ENCODE measurements at places on chromosomes 3 and 15. TPM values are rescaled to one million over a fixed set of nuclear protein-coding genes. Genes with fewer than 3 reads are reported as not detected.

CILP gene
- 7.0 TPM for total RNA-seq

CACNA2D2 gene
- 45.8 TPM for total RNA-seq

CNTN3 gene
- 1.2 TPM for total RNA-seq

MAGEL2 gene
- not detected for total RNA-seq

PIK3CA gene
- total RNA-seq = 67.0 TPM

SSUH2 gene
- total RNA-seq = 1.4 TPM

FBLN2 gene
- 8.0 TPM for total RNA-seq

NMNAT3 gene
- 8.0 TPM for total RNA-seq

DNA sequence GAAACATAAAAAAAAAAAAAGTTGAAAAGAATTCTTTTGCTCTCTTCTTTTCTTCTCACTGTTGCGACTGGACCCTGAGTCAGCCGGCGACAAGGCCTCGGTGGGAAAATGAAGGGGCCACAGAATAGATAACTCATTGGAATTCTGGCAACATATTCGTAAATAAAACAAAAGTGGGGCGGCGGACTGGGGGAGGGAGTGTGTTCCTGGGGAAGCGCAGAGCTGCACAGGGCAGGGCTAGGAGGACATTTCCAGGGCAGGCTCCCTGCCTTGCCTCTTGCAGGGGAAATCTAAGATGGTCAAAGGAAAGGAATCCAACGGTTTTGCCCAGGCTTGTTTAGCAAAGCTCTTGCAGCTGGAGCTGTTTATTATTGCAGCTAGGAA lies 1042.8 kb upstream of the NR2F2 start:
- no peak for DNase-seq

GRCh38 chr15:41024131-41024530 lies 70.9 kb downstream of the CHAC1 start:
- DNase-seq = peak; percentile 72

DNA sequence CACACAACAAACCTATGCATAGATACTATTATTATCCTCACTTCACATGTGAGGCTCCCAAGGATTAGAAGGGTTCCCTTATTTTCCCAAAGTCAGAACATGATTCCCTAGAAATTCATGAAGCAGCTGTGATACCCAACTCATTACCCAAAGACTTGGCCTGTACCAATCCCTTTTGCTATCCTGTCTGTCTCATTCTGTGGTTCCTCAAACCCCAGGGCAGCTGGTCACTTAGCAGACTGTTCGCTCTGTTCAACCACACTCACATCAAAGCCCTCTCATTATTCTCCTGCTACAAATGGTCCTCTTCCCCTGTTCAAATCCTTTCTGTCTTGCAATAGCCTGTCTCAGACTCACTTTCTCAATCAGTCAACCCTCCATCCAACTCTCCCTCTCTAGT lies 154.3 kb upstream of the TRIM42 start:
- DNase-seq = no peak

- DNase-seq = no peak
Observed at GRCh38 chr15:78162038-78162437, 12.9 kb downstream of the IDH3A start.

DNA sequence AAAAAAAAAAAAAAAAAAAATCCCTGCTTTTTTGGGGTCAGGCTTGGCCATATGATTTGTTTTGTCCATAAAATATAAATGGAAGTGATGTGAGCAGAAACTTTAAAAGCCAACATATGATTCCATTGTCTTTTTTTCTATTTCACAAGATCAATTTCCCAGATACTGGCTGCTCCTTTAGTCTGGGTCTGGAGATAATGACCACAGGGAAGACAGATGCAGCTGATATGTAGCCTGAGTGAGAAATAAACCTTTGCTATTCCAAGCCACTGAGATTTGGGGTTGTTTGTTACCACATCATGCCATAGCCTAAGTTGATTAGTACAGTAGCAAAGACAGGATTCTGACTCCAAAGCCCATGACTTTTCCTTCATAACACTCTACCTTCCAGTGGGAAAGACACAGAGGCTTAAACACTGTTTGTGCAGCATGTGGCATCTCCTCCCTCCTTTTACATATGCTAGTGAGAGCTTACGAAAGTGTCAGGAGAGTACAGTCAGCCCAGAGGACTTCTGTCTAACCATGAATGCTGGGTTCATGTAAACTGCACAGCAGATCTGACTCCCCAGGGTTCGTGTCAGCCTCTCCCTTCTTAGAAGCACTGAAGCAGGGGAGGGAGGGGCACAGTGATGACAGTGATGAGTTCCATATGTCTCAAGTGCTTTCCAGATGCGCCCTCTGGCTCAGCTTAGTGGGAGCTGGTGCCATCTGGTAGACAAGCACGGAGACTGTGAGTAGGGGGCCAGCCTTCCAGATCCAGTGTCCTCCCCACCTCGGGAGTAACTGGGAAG lies 36.7 kb upstream of the SLC7A14 start:
- DNase-seq = peak; percentile 82

GRCh38 chr3:159632851-159633250 lies 355.8 kb upstream of the IL12A start:
- DNase-seq = no peak

- no peak for DNase-seq
Observed at GRCh38 chr3:9767418-9767817, 2.3 kb downstream of the CAMK1 start.

- DNase-seq = no peak
Observed at GRCh38 chr15:95857758-95858157, 472.7 kb upstream of the NR2F2 start.

DNA sequence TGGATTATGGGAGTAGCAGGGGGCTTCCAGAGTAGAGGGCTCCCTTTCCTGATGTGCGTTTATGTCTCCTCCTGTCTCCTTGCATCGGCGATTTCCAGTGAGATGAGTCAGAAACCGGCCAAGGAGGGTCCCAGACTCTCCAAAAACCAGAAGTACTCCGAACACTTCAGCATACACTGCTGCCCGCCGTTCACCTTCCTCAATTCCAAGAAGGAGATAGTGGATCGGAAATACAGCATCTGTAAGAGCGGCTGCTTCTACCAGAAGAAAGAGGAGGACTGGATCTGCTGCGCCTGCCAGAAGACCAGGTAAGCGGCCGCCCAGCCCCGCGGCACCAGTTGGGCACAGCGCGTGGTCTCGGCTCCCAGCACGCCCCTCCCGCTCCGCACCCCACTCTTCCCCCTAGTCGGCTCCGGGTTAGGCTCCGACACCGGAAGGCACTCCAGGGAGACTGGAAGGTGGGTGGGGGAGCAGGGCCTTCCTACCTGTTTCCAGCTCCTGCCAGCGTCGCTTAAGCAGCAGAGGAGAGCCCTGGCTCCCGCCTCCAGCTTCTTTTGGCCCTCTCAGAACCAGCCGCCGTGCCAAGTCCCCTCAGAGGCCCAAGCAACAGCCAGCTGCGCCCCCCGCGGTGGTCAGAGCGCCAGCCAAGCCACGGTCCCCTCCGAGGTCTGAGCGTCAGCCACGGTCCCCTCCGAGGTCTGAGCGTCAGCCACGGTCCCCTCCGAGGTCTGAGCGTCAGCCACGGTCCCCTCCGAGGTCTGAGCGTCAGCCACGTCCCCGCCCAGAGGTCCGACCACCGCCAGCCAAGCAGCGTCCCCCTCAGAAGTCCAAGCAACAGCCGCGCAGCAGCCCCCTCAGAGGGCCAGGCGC lies 34.7 kb downstream of the MOBP start:
- peak; percentile 27 for DNase-seq

- no peak for DNase-seq
Observed at GRCh38 chr3:141538568-141539240, 51.9 kb downstream of the RASA2 start.

DNA sequence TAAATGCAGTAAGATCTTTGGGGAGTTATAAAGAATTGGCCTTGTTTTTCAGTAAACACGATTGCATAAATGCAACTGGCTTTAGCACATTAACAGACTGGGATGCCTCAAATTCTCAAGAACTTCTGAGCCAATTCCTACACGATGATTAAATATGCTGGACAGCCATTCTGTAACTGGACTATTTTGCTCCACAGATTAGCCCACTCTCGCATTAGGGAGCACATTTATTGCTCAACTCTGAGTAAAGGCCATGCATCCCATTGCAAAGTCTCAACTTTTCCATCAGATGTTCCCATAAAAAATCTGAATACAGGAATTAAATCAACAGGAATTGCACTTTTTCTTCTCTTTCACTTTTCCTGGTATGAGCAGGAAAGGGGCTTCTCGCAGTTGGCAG lies 66.7 kb upstream of the PRICKLE2 start:
- no peak for DNase-seq

- DNase-seq = no peak
Observed at GRCh38 chr3:145370870-145371269, 790.1 kb downstream of the PLOD2 start.

DNA sequence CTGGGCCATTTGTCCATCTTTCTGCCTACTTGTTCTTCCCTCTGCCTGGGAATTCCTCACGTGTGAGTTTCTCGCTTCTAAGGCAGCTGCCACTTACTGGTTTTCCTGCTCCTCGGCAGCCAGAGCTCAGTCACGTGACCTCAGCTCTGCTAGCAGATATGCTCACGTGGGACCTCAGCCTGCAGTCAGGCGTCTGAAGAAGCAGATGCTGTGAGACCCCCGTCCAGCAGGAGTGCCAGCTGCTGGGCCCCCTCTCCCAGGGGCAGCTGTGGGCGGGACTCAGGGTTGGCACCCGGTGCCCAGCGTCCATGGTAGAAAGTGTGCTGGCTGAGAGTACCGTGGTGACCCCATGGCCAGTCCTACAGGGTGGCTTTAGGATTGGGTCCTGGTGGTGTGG lies 161.3 kb upstream of the TLE3 start:
- DNase-seq = peak; percentile 93

DNA sequence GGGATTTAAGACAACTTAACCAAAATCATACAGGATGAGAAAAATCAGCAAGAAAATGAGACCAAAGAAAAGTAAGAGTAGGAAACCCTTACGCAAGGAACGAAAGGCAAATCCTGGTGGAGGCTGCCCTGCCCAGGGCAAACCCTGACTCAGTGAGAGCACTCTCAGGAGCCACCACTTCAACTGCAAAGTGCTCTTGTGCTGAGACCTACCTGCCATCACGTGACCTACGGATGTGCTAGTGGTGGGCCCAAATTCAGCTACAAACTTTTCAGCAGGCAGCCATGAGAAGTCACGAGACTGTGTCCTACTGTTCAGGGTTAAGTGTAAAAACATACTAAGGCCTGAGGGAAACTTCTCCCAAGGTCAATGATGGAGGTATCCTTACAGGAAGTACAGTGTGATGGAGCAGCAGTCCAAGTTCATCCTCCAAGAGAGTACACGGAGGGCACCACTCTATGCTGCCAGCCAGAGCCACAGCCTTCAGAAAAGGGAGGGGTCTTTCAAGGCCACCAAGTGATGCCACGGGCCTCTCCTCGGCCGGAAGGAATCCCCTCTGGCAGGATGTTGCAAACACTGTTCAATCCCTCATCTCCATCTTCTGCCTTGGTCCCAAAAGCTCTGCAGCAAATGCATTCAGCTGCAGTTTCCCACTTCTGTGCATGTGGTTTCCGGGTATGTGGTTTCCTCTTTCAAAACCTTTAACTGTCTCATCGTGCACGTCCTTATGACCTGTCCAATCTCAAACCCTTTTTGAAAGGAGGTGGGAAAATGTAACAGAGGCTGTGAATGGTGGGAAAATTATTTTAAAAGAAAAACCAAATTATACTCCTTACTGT lies 9.5 kb downstream of the CHSY1 start:
- DNase-seq = peak; percentile 56

DNA sequence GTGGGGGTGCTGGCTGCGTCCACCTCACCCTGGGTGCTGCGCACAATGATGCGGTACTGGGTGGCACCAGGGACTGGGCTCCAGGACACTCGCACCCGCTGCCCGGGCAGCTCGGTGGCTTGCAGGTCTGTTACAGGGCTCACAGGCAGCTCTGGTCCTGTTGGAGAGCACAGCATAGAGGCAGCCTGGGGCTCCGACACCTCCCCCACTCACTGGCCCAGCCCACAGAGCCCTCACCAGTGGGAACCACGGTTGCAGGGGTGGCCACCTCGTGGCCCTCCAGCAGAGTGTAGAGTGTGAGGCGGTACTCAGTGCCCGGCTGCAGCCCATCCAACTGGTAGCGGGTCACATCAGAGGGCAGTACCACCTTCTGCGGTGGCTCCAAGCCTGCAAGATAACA lies 3.7 kb downstream of the COL7A1 start:
- no peak for DNase-seq

DNA sequence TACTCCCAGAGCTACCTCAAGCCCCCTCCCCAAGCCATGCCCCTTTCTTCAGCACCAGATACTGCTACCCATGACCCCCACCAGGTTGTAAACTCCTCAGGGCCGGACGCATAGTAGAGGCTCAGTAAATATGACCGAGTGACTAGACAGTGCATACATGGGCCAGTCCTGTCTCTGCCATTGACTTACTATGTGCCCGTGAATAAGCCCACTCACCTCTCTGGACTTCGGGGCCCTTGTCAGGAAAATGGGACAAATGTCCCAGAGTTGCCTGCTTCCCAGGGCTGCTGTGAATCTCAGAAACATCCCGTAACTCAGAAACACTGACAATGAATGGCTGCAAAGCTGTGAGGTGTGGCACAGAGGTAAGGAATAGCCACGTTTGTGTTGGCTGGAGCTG lies 48.2 kb upstream of the FGD5 start:
- no peak for DNase-seq

GRCh38 chr15:85597155-85597815 lies 197.4 kb downstream of the KLHL25 start:
- DNase-seq = peak; percentile 22

DNA sequence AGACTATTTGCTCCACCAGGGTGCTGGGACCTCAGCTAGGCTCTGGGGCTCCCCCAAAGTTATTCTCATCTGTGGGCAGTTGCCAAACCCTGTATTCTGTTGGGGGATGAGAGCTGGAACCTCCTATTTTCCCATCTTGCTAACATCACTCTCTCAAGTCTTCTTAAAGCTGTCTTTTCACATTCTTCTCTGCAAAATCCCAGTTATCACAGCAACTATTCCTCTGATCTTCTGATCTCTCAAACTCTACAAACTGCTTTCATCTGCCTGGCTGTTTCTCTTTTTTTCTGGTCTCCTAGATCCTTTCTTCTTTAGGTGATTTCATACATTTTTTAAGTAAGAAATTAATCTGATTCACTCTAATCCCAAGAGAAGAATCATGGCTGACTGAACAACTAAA lies 10.7 kb upstream of the ADAMTSL3 start:
- DNase-seq = no peak

DNA sequence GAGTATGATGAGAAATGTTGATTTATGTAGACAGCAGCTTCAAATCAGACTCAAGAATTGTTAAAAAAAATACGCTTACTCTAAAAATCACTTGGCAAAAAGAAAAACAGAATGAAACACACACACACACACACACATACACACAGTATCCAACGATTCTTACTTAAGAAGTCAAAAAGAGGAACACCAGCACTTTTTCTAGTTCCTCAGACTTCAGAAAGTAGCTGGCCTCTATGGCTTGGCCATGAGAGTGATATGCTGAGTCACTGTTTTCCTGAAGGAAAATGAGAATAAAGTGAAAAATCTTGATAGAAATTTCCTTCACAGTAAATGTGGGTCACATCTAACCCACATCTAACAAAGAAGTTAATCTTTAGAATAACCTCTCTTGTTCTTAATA lies 22.1 kb downstream of the CNTN3 start:
- DNase-seq = no peak

DNA sequence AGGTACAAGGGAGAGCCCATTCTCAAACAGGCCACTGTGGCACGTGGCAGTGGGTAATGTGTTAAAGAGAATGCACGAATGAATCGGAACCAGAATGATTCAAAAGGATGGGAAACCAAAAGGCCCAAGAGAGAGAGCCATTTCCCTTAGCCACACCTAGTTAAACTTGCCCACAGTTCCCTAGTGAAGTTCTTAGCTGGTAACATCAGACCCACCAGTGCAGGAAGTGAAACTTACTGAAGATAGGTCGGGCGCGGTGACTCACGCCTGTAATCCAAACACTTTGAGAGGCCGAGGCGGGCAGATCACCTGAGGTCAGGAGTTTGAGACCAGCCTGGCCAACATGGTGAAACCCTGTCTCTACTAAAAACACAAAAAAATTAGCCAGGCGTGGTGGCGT lies 97.1 kb downstream of the MEX3B start:
- no peak for DNase-seq

All from stomach (tissue), 19 donors.